ENCODE measurements at places on chromosomes 6 and 20.

GRCh38 chr6:151112130-151112529 lies 127.6 kb upstream of the AKAP12 start:
- no peak for DNase-seq

GRCh38 chr20:47784599-47785310 lies 526 bp downstream of the SULF2 start:
- DNase-seq: peak; percentile 80

GRCh38 chr20:42901689-42902440 lies 287.8 kb downstream of the PTPRT start:
- DNase-seq: no peak

- no peak for DNase-seq
Measured at GRCh38 chr6:135540207-135540840, 42.8 kb upstream of the AHI1 start.

DNA sequence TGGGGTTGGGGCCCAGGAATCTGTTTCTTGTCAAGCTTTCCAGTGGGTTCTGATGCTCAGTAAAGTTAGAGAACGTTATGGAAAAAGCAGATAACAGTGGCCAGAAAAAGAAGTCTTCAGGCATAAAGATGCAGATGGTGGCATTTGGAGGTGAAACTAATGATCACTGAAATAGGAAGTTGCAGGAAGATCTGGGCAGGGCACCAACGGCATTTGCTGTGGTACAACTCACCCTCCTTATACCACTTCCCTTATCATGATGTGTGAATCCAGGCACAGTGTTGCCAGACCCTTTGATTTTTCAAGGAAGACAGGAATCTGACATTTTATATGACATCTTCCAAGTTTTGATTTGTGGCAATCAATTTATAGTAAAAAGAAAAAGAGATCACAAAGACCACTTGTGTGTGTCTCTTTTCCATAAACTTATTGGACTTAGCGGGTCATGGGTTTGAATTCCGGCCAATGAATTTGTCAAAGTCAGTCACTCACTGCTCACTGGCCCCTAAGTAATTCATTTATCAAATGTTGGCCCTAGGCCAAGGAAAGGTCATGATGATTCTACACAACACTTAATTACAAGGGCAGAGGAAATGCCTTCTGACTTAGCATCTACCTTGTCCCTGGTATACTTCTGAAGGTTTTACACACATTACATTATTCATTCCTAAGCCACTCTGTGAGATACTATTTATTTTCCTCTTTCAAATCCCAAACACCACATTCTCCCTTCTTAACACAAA lies 37.6 kb downstream of the LAMP5 start:
- no peak for DNase-seq

GRCh38 chr6:13597073-13597472 lies 18.1 kb upstream of the NOL7 start:
- no peak for DNase-seq

- no peak for DNase-seq
Measured at GRCh38 chr20:63008541-63009044, 1.8 kb upstream of the BHLHE23 start.

- no peak for DNase-seq
Measured at GRCh38 chr6:25472306-25472705, 179.7 kb upstream of the SCGN start.

DNA sequence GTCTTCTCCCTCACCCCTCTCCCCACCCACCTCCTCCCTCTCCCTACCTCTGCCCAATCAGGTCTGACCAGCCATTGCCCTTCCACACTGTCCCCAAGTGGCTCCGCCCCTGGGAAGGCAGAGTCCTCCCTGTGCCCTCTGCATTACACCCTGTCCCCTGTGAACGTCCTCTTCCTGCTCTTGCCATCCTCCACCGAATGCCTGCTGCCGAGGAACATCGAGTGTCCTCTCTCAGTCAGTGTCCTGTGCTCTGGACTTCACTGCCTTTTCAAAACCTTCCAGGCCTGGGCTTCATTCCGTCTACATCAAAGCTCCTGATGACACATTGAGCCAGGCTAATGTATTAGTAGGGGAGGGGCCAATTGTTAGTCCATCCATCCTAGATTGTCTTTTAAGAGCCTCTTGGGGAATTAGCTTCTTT lies 3.3 kb upstream of the PACSIN1 start:
- DNase-seq: peak; percentile 88

DNA sequence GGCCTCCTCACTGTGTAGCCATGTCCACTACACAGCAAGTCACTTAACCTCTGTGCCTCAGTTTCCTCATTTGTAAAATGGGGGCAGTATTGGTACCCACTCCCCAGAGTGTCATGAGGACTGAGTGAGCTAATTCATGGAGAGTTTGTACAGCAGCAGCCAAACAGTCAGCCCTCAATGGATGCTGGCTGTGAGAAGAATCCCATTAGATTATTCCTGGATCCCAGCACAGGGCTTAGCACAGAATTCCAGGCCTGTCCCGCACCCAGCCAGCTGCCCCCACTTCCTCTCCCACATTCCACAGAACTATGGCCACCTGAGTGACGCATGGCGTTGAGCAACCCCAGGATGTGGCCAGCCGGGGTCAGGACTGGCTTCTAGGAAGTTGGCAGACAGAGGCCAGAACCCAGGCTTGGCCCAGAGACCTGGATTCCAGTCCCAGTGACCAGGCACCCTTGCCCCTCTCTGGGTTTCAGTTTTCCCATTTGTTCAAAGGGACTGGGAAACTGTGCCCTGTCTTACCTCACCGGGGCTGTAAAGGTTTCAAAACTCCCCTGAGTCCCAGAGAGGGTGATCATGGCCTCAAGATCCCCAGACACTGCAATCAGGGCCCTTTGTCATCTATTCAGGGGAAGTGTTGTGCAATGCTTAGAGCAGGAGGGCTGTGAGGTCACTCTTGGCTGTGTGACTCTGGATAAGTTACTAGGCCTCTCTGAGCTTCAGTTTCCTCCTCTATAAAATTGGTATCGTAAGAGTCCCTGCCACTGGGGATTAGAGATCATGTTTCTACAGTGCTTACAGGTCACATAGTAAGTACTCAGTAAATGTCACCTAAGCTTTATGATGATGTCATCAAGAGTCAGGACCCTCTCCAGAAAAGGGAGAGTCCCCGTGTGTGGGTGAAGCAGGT lies 3.0 kb upstream of the TGM2 start:
- DNase-seq: peak; percentile 97

GRCh38 chr6:76166874-76167273 lies 94.4 kb upstream of the IMPG1 start:
- no peak for DNase-seq

DNA sequence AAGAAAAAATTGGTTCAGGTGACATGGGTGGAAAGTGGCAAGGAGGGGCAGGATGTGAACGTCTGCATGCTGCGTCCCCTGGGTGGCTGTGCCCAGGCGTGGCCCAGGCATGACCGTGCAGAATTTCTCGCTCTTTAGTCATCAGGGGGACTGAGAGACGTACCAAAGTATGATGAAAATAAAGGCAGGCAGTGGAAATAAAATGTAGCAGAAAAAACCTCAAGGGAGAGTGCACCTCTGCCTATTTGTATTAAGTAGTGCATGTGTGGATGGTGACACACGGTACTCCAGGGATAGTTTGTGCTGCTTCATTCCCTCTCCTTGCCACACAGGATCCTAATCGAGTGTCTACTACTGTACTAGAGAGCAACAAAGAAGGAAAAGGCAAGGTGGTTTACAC lies 81.1 kb downstream of the ATP9A start:
- no peak for DNase-seq

- no peak for DNase-seq
Measured at GRCh38 chr6:1993042-1993441, 252.4 kb downstream of the GMDS start.

- DNase-seq: no peak
Measured at GRCh38 chr6:79167931-79168694, 66.4 kb downstream of the HMGN3 start.

- no peak for DNase-seq
Measured at GRCh38 chr6:7242835-7243178, 70.2 kb downstream of the SSR1 start.

DNA sequence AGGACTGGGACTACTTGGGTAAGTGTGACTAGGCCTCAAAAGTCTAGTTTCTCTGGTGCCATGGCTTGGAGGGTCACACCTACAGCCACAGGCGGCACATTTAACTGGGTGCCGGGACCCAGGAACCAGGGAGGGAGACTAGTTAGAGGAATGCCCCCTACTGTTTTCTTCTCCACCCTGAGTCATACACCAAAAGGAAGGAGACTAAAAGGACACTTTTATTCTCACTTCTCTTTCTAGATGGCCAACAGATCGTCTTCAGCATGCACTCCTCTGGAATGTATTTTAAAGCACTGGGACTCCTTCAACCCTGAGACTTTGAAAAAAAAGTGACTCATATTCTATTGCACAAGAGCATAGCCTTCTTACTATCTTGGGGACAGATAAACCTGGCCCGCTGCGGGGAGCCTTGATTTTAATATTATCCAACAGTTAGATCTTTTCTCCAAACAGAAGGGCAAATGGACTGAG lies 33.4 kb downstream of the PLN start:
- no peak for DNase-seq

DNA sequence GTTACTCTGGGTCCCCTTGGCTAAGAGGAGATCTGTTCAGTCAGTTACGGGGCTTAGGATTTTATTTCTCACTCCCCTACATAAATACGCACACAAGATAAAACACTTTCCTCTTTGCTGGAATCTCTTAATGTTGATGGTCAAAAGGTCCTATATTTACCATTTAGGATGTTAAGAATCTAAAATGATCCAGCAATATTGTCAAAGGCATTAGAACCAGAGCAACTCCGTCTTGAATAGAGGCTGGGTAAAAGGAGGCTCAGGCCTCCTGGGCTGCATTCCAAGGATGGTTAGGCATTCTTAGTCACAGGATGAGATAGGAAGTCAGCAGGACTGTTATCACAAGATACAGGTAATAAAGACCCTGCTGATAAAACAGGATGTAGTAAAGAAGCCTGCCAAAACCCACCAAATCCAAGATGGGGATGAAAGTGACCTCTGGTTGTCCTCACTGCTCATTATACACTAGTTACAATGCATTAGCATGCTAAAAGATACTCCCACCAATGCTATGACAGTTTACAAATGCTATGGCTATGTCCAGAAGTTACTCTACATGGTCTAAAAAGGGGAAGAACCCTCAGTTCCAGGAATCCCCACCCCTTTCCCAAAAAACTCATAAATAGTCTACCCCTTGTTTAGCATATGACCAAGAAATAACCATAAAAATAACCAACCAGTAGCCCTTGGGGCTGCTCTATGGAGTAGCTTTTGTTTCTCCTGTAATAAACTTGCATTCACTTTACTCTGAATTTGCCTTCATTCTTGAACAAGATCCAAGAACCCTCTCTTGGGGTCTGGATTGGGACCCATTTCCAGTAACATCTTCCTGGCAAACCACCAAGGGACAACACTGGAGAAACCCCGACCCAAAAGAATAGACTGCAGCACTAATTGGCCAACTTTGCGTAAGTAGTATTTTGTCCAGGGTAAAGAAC lies 107.5 kb downstream of the DTNBP1 start:
- DNase-seq: no peak

GRCh38 chr20:32820698-32821377 lies 1.1 kb downstream of the MAPRE1 start:
- DNase-seq: no peak

GRCh38 chr20:6663751-6664388 lies 103.6 kb upstream of the BMP2 start:
- DNase-seq: peak; percentile 54

- no peak for DNase-seq
Measured at GRCh38 chr6:156630613-156631302, 146.4 kb upstream of the ARID1B start.

DNA sequence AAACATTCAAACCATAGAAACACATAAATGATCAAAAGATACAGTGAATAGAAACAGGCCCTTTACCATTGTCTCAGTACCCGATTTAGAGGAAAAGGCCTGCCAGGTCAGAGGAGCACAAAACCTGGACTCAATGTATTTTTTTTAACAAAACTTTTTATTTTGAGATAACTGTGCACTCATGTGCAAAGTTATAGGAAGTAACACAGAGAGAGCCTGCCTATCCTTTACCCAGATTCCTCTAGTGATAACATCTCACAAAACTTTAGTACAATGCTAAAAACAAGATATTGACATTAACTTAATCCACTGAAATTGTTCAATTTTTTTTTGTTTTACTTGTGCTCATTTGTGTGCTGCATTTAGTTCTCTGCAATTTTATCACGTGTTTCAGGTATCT lies 36.8 kb upstream of the SAMD3 start:
- no peak for DNase-seq

DNA sequence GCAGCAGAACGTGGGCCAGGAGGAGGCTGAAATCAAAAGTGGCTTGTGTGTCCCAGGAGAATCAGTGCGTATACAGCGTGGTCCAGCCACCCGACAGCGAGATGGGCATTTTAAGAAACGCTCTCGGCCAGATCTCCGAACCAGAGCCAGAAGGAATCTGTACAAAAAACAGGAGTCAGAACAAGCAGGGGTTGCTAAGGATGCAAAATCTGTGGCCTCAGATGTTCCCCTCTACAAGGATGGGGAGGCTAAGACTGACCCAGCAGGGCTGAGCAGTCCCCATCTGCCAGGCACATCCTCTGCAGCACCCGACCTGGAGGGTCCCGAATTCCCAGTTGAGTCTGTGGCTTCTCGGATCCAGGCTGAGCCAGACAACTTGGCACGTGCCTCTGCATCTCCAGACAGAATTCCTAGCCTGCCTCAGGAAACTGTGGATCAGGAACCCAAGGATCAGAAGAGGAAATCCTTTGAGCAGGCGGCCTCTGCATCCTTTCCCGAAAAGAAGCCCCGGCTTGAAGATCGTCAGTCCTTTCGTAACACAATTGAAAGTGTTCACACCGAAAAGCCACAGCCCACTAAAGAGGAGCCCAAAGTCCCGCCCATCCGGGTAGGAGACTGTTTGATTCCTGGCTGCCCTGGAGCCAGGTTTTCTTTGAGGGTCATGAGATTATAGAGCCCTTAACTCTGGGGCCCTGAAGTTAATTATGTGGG lies 75.3 kb downstream of the ASXL1 start:
- DNase-seq: no peak

GRCh38 chr6:43796903-43797890 lies 27.2 kb downstream of the VEGFA start:
- no peak for DNase-seq

DNA sequence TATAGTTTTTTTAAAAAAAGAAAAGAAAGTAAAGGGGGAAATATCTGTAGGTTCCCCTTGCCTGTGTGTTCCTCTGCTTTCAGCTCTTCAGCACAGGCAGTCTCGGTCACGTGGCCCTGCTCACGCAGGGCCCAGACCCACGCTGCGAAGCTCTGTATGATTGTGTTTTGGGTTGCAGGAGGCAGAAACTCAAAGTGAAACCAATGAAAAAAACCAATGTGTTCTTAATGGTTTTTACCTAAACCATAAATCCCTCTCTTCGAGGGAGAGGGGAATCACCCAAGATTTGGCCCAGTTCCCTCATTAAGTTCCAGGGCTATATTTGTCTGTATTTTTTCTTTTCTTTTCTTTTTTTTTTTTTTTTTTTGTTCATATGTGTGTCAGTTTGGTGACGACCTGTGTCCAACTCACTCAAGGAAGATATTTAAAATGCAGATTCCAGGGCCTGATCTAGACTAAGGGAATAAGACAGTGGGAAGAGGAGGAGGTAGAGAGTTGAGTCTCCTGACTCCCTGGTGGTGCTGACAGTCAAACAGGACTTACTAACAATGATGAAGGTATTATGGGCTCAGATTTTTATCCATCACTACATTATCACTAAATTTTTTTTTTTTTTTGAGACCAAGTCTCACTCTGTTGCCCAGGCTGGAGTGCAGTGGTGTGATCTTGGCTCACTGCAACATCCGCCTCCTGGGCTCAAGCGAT lies 33.8 kb upstream of the RREB1 start:
- no peak for DNase-seq
